ENCODE measurements at places on chromosomes 13 and 19.

DNA sequence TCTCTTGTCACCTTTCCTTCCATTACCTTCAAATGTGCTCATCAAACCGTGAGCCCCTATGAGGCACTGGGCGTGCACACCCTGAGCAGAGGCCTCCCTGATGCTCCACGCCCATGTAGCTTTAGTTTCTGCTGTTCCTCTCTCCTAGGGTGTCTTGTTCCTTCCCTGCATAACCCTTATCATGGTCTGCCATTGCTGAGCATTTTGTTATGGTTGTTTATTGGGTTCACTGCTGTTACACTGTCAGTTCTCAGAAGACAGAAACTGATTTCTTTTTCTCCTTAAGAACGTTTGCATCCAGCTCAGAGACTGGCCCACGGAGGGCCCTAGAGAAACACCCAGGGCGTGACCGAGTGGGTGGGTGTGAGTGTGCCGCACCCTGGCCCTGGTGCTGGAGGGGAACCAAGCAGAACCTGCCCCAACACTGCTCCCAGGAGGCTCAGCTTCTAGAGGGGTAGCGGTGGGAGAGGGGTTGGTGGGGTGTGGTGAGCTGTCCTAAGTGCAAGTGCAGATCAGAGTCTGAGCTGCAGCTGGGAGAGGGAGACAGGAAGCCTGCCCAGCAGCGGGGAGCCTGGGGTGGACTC, 61.4 kb upstream of the URI1 start:
- no peak for DNase-seq

GRCh38 chr13:107209824-107210722, 642.1 kb upstream of the ARGLU1 start:
- peak; percentile 29 for DNase-seq

DNA sequence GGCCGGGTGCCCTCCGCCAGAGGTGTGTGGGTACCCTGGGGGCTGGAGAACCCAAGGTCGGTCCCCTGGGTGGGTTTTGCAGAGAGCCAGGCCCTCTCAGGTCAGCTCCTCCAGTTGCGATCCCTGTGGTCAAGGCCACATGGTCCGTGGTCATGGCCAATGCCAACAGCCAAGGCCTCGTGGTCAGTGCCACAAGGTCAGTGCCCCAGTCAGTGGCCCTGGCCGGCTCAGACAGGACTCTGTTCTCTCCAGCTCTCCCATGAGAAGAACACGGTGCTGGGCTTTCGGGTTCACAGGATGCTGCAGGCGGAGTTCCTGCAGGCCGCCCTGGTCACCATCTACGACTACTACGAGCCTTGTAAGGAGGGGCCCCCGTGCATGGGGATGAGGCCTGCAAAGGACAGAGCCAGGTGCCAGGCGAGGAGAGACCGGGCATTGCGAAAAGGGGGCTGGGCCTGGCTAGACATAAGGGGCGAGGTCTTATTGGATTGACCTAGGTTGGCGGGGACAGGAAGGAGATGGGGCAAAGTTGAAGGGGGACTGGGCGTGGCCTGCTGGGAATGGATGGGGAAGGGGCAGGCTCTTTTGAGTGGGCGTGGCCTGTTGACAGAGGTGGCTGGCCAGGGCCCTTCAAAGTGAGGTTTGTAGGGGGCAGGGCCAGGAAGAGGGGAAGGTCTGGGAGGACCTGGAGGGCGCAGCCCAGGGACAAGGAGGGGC, 15.2 kb upstream of the SHFL start:
- DNase-seq, result no peak

GRCh38 chr19:36267061-36267845, 52.3 kb downstream of the ZNF146 start:
- no peak for DNase-seq

DNA sequence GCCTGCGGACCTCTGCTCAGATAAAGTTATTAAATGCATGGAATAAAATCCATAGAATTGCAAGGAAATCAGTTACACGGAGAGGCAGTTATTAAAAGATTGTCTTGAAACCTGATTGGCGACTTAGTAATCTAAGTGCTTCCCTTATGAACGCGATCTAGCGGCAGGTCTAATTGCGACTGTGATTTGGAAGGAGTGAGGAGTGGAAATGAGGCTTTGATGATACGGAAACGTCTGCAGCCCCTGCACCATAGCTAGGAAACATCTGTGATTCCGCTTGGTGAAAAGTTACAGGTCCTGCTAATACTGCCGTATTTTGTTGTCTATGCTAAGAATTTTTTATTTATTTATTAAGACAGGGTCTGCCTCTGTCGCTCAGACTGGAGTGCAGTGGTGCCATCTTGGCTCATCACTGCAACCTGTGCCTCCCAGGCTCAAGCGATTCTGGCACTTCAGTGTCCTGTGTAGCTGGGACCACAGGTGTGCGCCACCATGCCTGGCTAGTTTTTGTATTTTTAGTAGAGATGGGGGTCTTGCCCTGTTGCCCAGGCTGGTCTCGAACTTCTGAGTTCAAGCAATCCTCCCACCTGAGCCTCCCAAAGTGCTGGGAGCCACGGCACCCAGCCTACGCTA, 887 bp downstream of the NDUFS7 start:
- DNase-seq, result no peak

GRCh38 chr13:21909331-21909730, 238.5 kb downstream of the FGF9 start:
- DNase-seq, result no peak

GRCh38 chr13:52399708-52400107, 6.3 kb downstream of the THSD1 start:
- peak; percentile 58 for DNase-seq

GRCh38 chr13:67107979-67108378, 122.2 kb downstream of the PCDH9 start:
- no peak for DNase-seq

- peak; percentile 61 for DNase-seq
Measured at GRCh38 chr19:56350416-56351045, 35.9 kb upstream of the ZSCAN5A start.

GRCh38 chr13:110841846-110842245, 73.0 kb downstream of the ANKRD10 start:
- no peak for DNase-seq

- no peak for DNase-seq
Measured at GRCh38 chr13:69600811-69601210, 506.8 kb upstream of the ATXN8OS start.

DNA sequence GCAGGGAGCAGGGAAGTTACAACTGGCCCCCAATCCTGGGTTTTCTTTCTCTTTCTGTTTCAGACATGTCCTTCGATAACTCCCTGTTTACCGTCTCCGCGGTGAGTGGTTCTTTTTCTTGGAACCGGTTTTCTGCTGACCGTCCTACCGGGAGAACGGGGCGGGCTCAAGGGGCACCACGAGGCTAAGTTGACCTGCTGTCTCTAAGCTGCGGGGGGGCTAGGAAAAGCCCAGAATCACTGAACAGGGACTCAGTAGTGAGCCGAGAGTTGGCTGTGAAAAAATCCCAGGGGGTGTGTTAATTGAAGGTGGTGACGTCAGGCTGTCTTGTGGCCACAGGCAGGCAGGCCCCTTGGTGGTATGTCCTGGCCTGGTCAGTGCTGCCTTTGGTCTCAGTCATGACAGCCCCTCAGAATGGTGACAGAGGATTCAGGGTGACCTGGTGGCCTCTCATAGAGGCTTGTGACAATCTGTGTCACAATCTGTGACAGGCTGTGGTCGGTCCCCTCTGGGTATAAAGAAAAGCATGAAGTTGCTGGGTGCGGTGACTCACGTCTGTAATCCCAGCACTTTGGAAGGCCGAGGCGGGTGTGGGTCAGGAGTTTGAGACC, 8.1 kb upstream of the CARM1 start:
- peak; percentile 31 for DNase-seq

GRCh38 chr13:41582027-41582463, 124.7 kb downstream of the RGCC start:
- no peak for DNase-seq

DNA sequence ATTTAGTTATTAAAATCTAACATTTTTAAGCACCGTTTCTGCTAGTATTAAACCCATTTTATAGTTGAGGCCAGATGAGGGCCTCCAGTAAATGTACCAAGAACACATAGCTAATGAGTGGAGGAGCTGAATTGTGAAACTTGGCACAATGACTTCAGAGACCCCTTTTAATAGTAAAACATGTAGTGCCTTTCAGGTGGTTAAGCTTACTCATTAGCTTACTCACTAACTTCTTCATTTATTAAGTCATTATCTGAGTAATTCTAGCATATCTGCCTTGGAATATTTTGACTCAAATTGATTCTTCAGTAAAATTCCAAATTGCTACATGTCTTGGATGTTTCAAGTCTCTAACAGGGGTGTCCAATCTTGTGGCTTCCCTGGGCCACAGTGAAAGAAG, 735.2 kb downstream of the LIG4 start:
- DNase-seq, result no peak

DNA sequence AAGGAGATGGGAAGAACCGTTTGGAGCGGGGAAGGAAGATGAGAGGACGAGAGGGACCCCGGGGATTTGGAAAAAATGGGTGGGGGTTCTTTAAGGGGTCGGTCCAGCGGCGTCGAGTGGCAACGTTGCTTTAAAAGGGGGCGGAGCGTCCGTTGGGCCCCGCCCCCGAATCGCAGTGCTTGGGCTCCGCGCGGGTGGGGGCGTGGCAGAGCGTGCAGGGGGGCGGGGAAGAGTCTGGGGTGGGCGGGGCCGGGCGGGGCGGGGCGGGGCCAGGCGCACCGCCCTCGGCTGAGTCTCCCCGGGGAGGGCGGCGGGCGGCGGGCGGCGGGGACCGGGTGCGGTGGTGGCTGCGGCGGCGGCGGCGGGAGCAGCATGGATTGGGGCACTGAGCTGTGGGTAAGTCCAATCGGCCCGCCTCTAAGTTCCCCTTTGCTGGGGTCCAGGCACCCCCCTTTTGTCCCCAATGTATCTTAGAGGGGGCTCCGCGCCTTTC, at the start of gene TRIP10:
TRIP10 (plus strand) TSS at position 291 of the 493 bp plus-strand sequence; CDS start at position 373, 82 bp downstream.
- DNase-seq, result peak; percentile 82

DNA sequence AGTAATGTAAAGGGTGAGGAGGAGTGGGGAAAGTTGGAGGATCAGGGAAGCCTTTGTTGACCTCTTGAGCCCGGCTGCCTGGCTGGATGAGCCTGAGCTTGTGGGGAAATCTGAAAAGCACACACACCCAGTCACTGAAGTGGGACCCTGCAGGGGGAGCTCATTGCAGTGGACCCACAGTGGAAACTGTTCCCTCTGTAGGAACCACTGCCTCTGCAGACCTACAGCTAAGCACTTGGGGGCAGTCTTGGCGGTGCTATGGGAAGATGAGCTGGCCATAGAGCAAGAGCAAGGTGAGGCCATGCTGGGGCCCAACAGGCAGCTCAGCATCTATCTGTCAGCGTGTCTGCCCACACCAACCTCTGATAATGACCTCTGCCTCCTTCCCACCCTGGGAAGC, 294.8 kb downstream of the TSHZ3 start:
- peak; percentile 74 for DNase-seq

DNA sequence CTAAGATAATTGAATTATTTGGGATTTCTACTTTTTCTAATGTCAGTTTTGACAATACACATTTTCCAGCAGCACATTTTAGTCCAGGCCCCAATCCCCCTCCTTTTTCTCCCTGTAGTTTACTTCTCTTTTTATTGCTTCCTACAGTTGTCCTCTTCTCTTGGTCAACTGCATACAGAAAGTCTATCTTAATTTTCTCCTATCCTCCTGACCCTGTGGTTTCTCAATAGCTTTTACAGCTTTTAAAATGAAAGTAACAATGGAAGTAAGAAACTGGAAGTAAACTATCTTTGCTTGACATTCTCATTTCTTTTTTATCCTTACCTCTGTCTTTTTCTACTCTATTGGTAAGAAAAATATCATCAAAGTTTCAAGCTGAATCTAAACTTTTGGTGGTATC, 106.5 kb upstream of the OXGR1 start:
- DNase-seq, result no peak

DNA sequence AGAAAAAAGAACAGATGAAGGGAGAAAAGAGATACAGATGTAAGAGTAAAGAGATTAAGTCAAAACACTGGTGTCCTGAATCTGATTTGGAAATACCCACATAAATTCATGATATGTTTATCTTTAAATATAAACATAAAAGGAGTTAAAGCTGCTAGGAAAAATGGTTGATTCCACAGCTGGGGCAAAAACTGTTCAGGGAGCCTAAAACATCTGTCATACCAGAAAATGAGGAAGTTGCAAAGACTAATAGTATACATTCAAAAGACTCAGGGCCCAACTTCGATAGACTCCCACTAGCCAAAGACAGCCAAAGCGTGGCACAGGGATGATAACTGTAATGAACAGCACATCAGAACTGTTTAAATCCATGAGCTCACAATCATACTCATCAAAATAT, 62.0 kb downstream of the ABCC4 start:
- no peak for DNase-seq

DNA sequence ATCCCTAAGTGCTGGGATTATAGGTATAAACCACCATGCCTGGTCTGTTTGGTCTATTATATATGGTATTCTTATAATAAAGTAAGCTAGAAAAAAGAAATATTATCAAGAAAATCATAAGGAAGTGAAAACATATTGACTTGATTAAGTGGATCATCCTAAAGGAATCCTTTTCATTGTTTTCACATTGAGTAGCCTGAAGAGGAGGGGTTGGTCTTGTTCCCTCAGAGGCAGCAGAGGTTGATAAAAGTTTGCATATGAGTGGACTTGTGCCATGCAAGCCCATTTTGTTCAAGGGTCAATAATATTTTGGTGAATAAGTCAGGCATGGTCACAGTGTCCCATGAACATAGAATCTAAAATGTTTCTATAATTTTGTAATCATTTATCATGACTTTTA, 52.7 kb downstream of the ZNF627 start:
- peak; percentile 11 for DNase-seq

DNA sequence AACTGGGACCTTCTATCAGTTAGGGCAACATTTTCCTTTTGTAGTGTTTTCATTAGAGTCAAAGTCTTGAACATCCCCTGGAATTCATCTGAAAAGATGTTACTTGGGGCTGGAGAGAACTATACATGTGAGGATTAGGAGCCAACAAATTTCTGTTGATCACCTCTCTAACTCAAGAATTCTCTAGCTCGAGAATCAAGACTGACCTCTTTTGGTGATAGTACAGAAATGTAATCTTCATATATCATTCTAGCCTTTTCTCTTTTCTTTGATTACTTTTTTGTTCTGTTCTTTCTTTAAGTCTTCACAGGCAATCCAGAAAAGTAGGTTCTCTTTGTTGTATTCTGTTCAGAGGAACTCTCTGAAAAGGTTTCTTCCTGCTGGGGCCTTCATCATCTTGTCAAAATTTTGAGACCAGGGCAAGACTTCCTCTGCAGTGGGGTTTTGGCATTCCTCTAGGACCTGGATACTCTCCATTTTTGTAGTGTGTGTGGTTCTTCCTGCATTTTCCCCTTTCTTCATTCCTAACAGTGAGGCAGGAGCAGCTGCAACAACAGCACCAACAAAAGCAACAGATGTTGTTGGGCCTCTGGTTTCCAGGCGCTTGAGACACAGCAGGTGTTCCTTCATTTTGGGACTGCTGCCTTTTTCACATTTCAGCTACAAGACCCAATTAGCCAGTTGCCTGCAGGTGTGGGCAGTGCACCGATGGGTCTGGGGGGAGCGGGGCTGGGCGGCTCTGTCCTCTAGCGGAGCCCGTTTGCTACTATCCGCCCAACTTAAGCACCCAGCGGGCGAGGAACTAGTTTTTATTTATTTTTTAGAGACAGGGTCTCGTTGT, 26.2 kb downstream of the ELF1 start:
- peak; percentile 29 for DNase-seq

DNA sequence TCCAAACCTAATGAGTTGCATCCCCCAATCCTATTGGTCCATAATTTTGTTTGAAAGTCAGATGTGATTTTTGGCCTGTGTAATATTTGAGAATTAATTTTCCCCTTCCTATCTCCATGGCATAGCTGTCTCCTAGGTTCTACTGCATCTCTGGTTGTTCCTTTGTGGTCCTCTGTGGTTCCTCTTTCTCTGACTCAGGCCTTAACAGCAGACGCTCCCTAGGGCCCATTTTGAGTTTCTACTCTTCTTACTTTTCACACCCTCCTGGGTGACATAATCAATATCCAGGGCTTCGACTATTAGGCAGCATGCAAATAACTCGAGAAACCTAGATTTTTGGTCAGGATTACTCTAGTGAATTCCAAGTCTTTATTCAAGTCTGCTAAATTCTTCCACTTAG, 160.7 kb downstream of the RFC3 start:
- no peak for DNase-seq
